ENCODE measurements at places on chromosomes 12 and 14.

DNA sequence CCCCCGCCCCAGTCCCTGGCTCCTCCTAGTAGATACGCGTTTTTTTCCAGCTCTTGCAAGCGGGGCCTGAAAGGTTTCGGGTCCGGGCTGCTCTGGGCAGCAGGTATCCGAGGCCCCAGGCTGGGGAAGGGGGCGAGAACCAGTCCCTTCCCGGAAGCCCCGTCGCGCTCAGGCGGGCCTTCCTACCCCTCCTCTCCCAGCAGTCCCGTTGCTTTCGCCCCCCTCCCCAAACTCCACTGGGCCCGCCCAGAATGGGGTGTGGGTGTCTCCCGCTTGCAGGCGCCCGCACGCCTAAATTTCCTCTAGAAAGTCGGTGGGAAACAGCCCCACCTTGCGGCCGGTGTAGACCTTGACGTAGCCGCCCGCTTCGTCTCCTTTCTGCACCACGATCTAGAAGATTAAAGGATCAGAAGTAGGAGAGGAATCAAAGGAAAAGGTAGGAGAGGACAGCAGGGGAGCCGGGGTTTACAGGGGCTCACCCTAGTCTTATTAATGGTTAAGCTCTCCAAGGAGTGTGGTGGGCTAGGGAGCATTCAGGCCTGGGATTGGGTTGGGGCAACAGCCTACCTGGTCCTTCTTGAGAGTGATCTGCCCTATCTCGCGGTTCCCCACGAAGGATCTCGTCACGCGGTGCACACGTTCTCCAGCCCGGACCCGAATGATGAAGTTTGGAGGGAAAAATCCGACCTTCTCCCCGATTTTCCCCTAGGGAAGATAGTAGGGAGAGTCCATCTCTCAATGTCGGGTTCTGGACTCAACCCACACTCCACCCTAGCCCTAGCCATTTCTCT, 7.3 kb downstream of the STAC3 start:
- DNase-seq: peak; percentile 81

GRCh38 chr12:52873832-52874572, 25.2 kb upstream of the KRT78 start:
- peak; percentile 92 for DNase-seq

DNA sequence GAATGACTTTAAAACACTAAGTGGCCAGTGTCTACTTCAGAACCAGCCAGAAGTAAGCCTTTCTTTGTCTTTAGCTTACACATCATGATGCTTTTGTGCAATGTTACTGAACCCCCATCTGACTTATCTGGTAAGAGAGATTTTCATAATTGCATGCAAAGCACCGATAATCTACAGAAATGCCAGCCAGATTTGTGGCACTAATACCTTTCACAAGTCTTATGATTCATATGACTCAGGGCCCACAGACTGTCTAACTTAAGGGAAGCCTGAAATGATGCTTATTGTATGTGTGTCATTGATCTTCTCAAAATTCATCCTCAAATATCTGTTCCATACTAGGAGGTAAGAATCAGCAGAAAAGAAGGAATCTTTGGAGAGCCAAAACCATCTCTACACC, 18.0 kb downstream of the IGF1 start:
- DNase-seq: no peak

- DNase-seq: no peak
Observed at GRCh38 chr14:79708426-79709388, 502.6 kb downstream of the DIO2 start.

DNA sequence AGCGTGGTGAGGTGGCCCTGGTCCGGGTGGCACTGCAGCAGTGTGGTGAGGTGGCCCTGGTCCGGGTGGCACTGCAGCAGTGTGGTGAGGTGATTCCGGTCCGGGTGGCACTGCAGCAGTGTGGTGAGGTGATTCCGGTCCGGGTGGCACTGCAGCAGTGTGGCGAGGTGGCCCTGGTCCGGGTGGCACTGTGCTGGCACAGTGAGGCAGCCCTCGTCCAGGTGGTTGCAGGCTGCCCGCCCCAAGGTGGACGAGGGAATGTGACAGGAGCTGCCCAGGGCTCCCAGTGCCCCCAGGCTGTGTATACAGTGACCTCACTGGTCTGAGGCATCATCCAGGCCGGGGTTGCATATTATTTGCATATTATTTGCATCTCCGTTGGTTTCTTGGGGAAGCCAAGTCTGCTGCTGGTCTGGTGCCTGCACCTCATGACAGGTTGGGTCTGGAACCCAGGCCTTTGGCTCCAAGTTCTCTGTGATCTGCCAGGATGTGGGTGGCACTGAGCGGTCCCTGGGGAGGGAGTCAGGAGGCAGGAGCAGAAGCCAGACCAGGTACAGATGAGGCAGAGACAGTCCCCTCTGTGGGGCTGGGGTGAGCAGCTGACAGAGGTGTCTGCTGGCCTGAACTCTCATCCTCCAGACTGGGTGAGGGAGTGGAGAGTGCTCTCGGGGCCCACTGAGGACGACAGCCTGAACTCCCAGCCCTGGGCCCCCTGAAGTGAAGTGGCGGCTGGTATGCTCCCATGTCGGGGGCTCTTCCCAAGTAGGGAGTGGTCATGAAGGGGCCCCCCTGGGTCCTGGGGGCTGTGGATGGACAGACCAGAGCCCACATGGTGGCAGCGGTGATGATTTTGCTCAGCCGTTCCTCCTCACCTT, 79.3 kb downstream of the KIF26A start:
- no peak for DNase-seq

- no peak for DNase-seq
Observed at GRCh38 chr14:91964724-91965123, 17.2 kb upstream of the FBLN5 start.

GRCh38 chr12:2020511-2020910, 16.3 kb upstream of the DCP1B start:
- DNase-seq: no peak

- DNase-seq: no peak
Observed at GRCh38 chr14:74973003-74973653, 17.7 kb upstream of the PGF start.

- no peak for DNase-seq
Observed at GRCh38 chr14:83798421-83798820, 1731.5 kb upstream of the FLRT2 start.

GRCh38 chr12:131230340-131231031, 276.8 kb downstream of the ADGRD1 start:
- no peak for DNase-seq

- peak; percentile 29 for DNase-seq
Observed at GRCh38 chr12:10027721-10028120, 2.8 kb upstream of the CLEC9A start.

DNA sequence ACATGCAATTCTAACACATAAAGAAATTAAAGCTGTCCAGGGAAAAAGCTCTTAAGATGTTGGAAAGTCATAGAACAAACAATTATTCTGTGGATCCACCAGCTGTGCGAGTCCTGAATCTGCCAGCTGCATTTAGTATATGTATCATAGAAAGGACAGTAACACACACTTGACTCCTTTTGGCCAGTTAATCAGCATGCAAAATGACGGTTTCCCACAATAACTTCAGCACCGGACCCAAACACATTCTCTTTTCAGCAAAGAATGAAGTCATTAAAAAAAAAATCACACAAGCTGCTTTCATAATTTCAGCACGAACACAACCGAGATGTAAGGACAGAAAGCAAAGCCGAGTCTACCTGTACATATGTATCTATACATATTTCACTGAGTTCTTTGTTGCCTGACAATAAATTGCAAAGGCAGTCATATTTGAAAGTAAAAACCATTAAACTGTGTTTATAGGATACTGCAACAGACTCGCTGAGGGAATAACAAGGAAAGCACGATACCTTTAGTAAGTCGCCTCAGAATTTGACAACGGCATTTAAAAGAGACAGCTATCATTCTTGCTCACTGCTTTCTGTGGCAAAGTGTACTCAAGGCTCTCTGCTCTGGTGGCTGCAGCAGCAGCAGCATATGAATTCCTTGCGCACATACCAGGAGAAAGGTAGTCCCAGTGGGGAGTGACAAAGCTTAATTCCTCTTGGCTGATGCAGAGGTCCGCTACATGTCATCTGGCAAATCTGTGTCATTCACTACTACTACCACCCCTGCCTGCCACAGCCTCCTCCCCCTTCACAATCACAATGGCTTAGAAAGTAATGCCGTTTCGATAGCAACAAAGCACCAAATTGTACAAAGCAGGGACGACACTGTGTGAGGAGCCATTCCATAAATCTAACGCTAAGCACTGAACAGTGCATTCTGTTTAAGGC, at the start of gene GRIP1:
Gene GRIP1, minus strand, starts transcription at position 739 of the 938 bp plus-strand sequence. Its CDS starts 172 bp downstream, at position 567.
- DNase-seq: no peak

Data from hematopoietic multipotent progenitor cell treated with erythropoietin and hydrocortisone succinate and interleukin-3 and kit ligand, for 8 days (in vitro differentiated cells).